Stimulated activated CD4-positive, alpha-beta T cell treated with anti-CD3 and anti-CD28 coated beads, Interleukin-4, amount 100 ng/mL, for 48 hours (primary cell): ENCODE measurements at places on chromosomes 5 and 9.

GRCh38 chr9:95477441-95477840, 39.3 kb downstream of the PTCH1 start:
- DNase-seq: no peak

GRCh38 chr9:703392-703791, 138.1 kb upstream of the DMRT1 start:
- DNase-seq: no peak

DNA sequence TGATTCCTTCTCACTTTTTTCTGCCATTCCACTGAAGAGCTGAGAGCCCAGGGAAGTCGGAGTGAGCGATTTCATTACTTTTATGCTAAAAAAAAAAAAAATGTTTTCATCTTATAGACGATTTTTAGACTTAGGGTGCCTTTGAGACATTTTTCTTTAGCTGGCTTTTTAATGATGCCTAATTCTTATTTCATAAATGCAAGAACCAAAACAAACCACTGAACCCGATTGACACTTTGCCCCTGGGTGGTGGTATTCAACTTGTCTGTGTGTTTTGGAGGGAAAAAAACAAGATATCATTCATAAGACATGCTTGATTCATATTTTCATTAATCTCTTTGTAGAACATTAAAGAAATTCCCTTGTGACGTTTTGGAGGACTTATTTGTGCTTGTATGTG, 2.4 kb downstream of the TLE4 start:
- no peak for DNase-seq

DNA sequence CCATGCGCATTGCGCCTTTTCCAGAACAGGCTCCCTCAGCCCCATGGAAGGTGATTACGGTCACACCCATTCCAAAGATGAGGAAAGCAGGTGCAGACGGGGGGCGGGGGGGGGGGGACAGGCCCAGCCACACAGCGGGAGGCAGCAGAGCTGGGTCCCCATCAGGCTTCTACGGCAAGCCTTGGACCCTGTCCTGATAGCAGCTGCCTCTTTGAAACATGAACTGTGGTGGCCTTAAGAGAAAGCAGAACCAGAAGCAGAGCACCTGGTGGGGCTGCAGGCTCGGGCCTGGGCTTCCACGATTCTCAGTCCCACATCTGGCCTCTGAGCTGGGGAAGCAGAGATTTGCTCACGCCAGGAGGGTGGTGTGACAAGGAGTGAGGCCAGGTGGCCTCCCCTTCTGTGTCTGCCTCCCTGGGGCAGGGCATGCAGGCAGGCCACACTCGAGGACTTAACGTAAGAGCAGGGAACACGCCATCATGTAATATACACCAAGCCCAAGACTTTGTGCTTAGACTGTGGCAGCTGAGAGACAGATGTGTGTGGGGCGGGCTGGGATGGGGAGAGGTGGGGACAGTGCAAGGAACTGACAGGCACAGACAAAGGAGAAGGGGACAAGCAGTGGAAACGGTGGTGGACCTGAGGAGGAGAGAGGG, 14.2 kb upstream of the PHYKPL start:
- DNase-seq: no peak

- DNase-seq: no peak
Observed at GRCh38 chr5:65989158-65989557, 62.8 kb downstream of the ERBIN start.

DNA sequence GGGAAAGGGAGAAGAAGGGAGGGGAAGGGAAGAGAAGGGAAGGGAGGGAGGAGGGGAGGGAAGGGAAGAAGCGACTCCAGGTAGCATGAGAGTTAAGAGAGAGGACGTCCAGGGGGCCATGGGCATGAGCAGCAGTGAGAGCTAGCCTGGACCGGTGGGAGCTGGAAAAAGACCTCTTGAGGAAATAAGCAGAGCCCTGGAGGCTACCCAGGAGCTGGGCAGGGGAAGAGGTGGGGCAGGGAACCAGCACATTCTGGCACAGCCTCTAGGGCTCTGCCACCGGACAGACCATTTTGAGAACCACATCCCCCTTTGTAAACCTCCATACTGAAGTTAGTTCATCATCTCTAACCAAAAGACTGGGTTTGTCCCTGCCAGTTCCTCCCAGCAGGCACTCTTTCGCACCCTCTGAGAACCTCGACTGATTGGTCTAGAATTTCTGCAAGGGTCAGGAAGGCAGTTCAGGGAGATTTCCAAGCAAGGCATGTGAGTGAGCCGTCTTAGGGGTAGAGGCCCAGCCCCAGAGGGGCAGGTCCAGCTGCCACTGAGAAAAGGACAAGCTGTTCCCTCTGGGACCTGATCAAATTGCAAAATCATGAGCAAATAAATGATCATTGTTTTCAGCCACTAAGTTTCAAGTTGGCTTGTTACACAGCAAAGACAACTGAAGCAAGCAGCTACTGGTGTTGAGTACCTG, 11.6 kb downstream of the NAIF1 start:
- no peak for DNase-seq

GRCh38 chr9:77021922-77022782, 2.7 kb downstream of the FOXB2 start:
- DNase-seq: no peak

DNA sequence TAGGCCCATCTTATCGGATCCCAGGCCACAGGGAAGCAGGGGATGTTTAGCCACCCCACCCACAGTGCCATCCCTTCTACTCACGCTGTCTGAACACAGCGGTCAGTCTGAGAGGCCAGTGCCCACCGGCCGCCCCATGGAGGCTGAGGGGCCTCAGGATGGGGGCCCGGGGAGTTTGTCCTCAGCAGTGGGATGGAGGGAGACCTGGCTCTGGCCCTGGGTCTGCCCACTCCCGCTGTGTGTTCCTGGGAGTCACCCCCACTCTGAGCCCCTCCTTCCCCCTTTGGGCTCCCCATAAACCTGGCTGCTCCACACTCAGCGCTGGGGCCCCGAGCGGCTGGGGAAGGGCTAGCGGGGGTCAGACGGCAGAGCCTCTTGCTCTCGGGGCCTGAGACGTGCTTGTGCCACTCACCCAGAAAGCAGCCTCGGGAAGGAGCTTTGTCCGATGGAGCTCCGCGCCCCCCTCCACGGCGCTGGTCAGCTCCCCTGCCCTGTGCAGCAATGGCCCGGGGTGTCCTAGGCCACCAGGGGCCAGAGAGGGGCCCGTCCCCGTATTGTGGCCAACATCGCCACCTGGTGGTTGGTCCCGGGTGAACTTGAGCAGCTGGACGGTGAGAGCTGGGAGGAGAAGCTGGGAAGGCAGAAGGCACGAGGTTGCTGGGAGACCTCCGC, 10.9 kb upstream of the LAMC3 start:
- DNase-seq: peak; percentile 43

DNA sequence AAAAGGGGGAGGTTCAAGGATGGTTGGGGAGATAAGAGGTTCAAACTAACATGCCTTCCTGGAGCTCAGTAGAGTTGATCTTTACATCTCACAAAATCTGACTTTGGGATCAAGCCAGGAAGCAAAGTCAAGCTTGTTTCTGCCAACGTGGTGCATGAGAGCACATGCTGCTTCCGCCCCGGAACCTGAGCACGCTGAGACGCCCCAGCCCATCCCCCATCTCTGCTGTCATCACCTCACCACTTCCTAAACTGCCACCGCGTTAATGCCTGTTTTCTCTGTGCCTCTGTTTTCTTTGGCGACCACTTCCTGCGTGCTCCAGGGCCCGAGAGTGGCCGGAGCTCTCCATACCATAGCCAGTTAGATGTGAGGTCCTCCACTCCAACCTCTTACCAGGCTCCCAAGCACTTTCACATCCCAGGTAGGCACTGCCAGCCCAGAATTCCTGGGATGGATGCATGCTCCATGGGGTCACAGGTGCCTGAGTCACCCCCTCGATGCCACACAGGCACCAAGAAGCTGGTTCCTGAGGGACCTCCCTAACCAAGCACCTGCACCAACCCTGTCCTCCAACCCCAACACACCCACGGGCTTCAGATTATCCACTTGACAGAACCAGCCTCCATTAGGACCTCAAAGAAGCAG, 31.2 kb upstream of the AFAP1L1 start:
- DNase-seq: peak; percentile 66

GRCh38 chr5:17120209-17120608, 97.2 kb upstream of the BASP1 start:
- no peak for DNase-seq

GRCh38 chr9:88216126-88216995, 78.1 kb upstream of the SPATA31C2 start:
- DNase-seq: no peak

DNA sequence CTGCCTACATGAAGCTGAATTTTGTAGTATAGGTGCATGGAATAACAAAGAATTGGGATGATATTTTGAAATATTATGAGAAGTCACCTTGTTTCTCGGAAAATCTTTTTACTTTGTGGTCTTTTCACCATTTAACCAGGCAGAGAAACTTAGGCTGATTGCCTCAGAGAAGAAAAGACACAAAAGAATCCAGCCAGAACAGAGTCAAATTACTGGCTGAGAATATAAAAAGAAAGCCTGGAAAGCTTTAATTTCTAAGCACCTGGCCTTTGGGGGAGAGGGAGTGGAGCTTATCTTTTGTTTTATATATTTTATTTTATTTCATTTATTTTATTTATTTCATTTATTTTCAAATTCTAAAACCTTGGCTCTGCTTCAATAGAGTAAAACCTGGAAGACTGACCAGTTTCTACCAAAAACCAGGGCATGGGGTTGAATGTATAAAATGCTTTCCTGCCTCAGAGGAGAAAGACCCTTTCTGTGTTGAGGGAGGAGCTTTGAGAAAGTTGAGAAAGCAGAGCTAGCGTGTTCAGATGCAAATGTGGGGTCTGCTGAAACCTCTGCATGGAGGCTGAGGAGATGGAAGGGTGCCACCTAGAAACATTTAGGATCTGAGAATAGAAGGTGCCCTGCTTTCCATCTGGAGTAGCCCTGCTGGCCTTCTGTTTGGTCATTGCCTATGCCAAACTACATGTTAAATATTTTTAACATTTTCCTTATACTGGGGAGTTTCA, 81.6 kb downstream of the NREP start:
- DNase-seq: no peak

GRCh38 chr5:53039855-53040254, 50.7 kb downstream of the ITGA2 start:
- DNase-seq: no peak

DNA sequence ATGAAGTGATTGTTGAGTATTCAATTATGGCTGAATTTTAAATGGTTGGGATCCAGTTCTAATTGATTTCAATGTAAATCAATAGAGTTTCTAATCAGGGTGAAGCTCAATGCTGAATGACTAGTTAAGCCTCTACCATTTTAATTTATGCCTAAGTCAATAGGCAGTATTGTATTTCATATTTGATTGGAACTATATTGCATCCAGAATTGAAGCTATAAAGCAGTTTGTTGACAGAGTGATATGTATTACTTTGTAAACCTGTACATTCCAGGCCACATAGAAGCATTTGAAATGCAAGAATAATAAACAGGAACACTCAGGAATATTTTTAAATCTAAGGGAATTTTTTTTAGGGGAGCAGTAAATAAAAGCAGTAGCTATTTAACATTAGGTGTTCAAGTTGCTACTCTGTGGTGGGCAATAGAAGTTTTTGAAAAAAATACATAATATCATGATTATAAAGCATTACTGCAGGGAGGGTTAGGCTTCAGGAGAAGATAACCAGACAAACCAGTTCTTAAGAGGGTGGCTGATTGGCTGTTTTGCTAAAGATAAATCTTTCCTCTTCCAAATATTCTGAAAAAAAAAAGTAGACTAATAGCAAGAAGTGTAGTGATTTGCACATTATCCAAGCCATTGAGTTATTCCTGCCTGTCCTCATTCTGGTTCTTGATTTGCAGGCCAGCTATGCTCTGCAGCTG, 492.0 kb upstream of the MEF2C start:
- DNase-seq: no peak

DNA sequence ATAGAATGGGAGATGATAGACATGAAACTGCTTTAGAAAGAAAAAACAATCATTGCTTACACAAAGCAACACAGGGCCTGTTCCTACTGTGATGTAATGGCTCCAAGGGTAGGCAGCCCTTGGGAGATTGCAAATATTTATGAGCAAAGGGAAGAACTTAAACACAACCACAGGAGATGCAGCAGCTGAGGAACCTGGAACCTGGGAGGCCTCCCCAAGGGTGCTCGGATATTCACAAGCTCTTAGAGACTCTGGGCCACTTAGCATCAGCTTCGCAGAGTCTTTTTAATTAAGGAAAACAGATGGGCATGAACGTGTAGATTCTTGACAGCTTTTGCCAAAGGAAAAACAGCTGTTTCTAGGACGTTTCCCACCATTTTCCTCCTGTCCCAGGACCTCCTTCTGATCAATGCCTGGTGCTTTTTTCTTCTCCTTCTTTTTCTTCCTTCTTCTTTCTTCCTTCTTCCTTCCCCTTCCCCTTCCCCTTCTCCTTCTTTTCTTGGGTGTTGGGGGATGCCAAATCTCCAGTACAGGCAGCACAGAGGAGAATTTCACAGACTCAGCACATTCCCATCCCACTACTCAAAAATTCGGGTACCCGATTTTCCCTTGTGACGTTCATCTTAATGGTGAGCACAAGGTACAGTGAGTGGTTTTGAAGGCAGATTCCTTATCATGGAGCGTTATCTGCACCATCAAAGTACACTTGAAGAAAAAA, 28.1 kb upstream of the TCF7 start:
- DNase-seq: no peak

- DNase-seq: peak; percentile 21
Observed at GRCh38 chr5:153352685-153353219, 137.7 kb upstream of the GRIA1 start.

DNA sequence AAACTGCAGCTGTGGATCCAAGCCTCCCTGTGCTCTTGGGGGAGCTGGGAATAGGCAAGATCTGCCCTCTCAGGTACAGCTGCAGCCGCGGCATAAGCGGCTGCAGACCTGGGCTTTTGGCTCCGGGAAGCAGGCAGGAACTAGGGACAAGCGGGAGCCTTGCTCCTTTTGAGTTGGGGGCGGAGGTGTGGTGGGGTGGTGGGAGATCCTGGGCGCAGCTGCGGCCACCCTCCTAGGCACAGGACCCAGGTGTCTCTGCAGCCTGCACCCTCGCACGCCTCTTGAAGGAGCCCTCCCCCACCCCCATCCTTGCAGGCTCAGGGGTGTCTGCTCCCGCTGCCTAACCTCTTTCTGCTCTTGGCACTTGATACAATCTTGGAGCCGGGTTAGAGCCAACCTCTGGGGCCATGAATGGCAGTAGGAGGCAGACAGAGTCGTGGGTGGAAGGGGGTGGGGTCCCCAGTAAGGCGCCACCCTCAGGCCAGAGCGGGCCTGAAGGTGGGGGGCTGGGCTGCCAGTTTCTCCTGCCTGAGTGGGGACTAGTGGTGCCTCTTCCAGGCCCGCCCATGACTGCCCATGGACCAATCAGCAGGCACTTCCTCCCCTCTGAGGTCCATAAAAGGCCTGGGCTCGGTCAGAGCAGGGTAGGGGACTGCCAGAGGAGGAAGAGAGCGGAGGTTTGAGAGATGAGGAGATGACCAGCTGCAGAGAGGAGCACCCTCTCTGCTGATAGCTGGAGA, 267.6 kb upstream of the TNC start:
- DNase-seq: no peak

DNA sequence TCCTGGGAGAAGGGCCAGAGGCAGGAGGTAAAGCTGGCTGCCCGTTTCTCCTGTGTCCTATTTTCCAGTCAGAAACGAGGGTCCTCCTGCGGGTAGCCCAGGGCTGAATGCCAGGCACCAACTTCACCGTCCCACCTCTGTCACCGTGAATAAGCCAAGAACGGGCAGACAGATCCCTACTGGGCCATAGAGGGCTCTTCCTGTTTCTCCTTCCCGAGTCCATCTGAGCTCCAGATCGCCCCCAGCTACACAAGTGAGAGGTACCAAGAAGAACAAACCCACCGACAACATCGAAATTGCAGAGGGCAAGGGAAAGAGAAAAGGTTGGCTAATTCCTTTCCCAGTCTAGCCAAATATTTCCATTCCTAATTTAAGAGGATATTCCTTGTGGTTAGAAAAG, 93.7 kb downstream of the SPOCK1 start:
- no peak for DNase-seq

- no peak for DNase-seq
Observed at GRCh38 chr5:22889720-22890119, 36.6 kb upstream of the CDH12 start.

GRCh38 chr5:128844354-128844923, 120.8 kb upstream of the SLC27A6 start:
- DNase-seq: no peak
